MCF 10A (cell line): ENCODE measurements at places on chromosomes 2 and 18.

- DNase-seq: no peak
Observed at GRCh38 chr2:148028781-148029180, 7.9 kb downstream of the MBD5 start.

DNA sequence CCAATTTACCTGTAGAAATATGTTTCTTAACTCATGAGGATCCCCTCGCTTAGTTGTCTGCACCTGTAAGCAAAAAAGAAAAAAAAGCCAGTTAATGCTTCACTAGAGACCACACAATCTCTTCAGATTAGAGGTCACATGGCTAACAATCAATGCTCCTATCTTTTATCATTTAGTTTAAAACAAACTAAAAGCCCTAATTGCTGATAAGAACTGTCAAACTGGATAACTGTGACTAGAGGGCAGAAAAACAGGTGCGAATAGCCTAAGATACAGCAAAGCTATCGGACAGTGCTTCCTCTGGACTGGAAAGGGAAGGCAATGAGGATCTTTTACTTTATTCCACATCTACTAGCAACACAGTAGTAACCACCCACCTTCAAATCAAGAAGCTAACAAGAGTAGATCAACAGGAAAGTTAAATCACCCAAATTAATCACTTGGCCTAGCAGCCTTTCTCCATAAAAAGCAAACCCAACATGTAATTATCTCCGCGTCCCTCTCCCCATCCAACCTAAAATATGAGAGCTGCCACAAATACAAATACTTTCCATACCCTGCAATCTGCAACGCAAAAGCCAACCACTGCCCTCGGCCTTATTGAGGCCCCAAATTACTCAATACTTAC, 734 bp downstream of the SLC25A12 start:
- peak; percentile 5 for DNase-seq

- DNase-seq: no peak
Observed at GRCh38 chr2:29567906-29568520, 353.4 kb downstream of the ALK start.

GRCh38 chr2:145267451-145267850, 747.5 kb upstream of the ZEB2 start:
- no peak for DNase-seq

- DNase-seq: no peak
Observed at GRCh38 chr2:635687-636621, 41.3 kb downstream of the TMEM18 start.

- DNase-seq: no peak
Observed at GRCh38 chr2:36871068-36871707, 95.1 kb downstream of the STRN start.

DNA sequence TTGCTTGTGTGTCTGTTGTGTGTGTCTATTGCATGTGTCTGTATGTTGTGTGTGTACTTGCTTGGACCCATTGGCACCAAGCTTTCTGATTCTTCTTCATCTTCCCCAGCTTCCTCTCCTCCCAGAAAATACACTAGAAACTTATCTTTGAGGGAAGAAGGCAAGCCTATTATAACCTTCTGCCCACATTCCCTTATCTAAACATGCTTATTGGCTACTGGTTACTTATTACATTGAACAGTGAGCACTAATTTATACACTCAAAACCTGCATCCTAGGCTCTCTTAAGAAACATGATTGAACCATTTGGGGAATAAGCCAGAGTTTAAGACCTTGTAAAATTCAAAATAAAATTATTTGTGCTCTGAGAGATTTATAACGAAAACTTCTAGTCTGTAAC, 26.5 kb downstream of the SLC9A4 start:
- no peak for DNase-seq

DNA sequence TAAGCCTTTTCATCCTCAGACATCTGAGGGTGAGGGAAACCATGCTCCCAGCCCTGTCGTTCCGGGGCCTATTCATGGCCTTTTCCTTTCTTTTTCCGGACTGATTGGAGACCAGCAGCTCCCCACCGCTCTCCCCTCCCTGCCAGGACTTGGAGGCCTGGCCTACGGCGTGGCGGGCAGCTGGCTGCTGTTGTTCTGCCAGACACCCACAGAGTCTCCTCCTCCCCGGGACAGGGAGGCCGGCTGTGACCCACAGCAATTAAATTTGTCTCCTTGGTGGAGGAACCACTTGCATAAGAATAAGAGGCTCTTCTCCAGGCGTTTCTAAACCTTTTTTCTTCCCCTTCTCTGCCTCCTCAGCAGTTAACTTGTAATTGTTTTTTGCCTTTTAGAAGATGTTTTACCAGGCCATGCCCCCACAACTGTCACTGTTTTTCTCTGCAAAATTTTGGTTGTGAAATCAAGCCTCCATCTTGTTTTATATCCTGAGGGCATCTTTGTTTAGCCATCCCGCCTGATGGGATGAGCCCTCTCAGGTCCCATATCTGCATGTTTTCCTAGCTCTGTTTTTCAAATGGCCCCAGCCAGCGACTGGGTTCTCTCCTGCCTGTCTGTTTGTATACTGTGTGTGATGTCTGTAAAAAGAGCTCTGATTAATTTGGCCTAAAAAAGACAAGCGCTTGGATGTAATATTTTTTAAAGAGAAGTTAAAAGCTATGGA, 1060.0 kb upstream of the DDX18 start:
- DNase-seq: no peak
